ENCODE measurements at places on chromosomes 7 and 10. TPM values are rescaled to one million over a fixed set of nuclear protein-coding genes. Genes with fewer than 3 reads are reported as not detected.

- no peak for DNase-seq
These were observed 18.6 kb downstream of the ST7 start for GRCh38 chr7:116971869-116972268.

- DNase-seq: no peak
These were observed 895 bp downstream of the VSTM2A start for GRCh38 chr7:54543051-54543488.

KCNIP2 gene
- total RNA-seq: 2.5 TPM

DNA sequence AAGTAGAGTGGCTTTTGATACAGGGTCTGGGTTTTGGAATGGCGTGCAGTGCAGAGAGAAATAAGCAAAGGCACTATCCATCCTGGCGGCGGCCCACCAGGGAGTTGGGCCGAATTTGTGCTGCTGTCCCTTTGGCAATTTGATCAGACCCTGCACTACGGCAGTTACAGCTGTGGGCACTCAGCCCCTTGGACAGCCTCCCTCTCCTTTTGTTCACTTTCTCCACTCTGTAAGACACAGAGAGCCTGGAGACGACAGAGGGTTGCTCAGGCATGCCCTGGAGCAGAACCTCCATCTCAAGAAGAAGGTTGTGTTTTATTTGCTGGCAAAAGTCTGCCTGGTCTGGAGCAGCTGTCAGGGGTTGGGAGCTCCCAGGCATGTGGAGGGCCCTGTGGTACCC lies 55.8 kb downstream of the LHPP start:
- DNase-seq: no peak

DNA sequence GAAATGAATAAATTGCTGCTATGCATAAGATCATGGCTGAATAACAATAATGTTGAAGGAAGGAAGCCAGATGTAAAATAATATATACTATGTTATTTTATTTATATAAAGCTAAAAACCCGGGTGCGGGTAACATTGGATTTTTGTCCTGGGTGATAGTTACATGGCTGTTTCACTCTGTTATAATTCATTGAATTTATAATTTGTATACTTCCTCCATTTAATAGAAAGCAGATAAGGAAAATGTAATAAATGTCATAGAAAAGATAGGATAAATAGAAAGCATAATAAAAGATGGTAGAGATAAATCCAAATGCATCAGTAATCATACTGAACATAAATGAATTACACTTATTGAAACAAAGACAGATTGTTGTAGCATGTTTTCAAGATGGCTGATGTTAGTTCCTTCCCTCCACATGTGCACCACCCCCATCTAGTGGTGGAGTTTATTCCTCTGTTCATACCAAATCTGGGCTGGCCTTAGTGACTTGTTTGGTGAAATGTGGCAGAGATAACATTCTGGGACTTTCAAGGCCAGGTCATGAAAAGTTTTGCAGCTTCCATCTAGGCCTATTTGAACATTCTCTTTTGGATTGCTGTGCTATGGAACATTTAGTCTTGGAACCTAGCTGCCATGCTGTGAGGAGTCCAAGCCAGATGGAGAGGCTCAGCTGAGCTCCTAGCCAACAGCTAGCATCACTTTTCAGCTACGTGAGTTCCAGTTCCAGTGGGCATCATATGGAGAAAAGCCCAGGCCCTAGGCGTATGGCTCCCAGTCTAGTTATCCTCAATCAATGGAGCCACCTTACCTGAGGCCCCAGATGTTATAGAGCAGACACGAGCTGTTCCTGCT lies 46.9 kb downstream of the AHCYL2 start:
- peak; percentile 30 for DNase-seq

PTPRE gene
- 25.1 TPM for total RNA-seq

CEP55 gene
- 1.3 TPM for total RNA-seq

PNLIP gene
- total RNA-seq: 5.4 TPM

DNA sequence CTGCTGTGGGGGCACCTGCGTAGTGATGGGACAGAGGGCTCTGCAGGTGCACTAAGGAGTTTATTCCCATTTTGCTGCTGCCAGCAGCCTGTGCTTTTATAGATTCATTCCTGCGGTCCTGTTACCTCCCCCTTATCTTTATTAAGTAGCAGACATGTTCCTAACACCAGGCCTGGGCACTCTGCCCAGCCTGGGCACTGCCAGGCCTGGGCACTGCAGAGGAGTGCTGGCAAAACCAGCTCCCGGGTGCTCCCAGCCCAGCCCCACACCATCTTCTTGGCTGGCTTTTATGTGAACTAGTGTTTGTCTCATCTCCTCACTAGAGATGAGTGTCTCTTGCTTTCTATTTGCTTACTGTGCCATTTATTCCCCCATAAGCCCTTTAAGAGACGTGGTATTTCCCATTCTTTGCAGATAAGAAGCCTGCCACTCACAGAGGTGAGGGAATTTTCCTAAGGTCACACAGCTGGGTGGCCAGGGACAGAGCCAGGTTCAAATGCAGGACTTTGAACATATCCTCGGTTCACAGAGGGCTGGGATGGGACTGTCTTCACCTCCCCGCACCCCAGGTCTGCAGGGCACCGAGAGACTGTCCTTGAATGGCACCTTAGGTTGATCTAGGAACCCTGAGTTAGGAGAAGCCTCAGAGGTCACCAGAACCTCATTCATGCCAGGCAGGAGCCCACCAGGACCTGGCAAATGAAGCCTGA lies 14.6 kb upstream of the DRGX start:
- DNase-seq: peak; percentile 41

PON1 gene
- 8.9 TPM for total RNA-seq

GRCh38 chr7:82410461-82410860 lies 33.1 kb downstream of the CACNA2D1 start:
- no peak for DNase-seq

DNA sequence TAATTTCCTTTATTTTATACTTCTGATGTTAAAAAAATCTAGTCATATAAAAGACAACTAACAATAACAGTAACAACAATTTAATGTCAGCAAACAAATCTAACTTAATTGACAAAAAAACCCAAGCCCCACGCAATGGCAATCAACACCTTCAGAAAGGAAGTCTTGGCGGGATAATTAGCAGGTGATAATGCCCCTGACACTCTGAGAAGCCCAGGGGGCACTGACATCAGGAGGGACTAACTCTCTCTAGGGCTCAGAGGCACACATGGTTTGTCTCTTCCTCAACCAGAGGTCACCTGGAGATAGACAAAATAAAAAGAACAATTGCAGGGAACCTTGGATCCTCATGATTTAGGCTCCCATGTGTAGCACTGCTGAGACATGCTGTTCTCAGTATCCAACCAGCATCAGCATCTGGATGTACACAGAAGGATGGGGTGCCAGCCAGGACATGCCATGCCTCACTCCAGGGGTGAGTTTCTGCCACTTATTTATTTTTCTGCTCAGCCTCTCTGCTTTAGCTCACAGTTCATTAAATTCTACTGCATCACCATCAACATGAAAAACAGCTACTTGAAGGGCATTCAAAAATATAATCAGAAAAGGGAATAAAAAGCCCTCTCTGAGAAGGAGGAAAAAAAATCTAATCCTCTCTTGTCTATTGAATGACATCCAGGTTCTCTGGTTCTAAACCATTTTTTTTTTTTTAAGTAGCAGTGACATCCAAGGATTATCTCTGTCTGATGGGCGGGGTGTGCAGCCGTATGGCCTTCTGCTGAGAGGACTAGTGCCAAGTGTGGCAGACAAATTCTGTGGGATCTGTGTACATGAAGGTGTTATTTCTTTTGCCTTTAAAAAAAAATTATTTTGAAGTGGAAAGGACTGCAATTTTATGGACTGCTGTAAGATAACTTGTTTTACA lies 96.3 kb downstream of the ATXN7L1 start:
- DNase-seq: no peak

GRCh38 chr10:48454302-48455054 lies 148.0 kb downstream of the MAPK8 start:
- DNase-seq: no peak

DNA sequence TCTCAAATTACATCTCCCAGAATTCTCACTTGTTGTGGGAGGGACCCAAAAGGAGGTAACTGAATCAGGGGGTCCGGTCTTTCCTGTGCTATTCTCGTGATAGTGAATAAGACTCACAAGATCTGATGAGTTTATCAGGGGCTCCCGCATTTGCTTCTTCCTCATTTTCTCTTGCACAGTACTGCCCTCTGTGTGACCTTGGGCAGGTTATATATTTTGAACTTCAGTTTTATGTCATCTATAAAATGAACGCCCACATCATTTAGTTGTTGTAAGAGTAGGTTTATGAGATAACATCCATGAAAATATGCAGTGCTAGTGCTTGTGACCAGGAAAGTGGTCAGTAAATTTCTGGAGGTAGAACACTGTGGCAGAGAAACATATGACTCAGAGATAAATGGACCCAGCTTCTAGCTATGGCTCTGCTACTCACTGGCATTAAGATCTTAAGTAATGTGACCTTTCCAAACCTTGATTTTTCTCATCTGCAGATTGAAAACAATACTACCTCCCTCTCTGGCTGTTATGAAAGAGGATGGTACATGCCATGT lies 44.3 kb downstream of the SCRN1 start:
- DNase-seq: no peak

FFAR4 gene
- total RNA-seq: 6.1 TPM

- DNase-seq: peak; percentile 17
These were observed 1.8 kb downstream of the A1CF start for GRCh38 chr10:50883629-50884028.

OR6V1 gene
- not detected for total RNA-seq

DNA sequence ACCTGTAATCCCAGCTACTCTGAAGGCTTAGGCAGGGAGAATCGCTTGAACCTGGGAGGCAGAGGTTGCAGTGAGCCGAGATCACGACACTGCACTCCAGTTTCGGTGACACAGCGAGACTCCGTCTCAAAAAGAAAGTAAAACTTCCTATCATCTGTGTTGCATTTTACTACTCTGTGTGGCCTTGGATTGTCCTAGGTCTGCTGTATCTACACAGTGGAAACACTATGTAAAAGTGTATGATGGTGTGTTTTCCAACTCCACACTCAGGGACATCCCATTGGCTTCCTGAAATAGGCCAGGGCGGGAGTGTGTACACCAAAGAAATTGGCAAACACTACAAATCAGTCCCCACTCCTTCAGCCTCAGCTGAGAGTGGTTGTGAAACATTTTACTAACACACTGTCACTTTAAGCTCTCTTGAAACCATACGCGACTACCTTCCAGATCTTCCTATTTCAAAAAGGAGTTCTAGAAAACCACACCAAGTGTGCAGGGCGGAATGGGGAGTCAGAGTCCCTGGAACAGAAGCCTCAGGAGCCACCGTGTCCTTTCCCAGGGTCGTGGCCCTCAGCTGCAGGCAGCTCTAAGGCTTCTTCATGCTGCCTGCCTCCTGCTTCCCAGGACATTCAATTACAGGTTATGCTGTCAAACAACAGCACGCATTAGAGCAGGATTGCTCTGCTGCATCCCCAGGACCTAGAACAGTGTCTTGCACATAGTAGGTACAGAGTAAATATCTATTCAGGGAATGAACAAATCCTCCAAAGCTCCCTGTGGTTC lies 275.4 kb downstream of the PARD3 start:
- no peak for DNase-seq

DNA sequence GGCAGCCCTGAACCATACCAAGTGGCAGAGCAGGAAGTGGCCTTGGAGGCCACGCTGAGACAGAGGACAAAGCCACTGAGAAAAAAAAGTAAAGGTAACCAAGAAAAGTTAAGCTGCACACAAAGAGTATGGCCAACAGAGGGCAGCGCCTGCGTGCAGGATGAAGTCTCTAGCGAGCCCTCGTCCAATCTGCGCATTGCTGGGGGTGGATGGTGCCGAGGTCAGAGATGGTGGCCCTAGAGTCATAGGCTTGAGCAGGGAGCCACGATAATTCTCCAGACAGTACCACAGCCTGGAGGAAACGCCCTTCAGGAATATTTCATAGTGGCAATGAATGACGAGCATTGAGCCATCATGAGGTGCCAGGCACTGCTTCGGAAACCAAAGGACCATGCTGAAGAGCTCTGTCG lies 9.7 kb downstream of the ATP6V0E2 start:
- DNase-seq: peak; percentile 63

DNA sequence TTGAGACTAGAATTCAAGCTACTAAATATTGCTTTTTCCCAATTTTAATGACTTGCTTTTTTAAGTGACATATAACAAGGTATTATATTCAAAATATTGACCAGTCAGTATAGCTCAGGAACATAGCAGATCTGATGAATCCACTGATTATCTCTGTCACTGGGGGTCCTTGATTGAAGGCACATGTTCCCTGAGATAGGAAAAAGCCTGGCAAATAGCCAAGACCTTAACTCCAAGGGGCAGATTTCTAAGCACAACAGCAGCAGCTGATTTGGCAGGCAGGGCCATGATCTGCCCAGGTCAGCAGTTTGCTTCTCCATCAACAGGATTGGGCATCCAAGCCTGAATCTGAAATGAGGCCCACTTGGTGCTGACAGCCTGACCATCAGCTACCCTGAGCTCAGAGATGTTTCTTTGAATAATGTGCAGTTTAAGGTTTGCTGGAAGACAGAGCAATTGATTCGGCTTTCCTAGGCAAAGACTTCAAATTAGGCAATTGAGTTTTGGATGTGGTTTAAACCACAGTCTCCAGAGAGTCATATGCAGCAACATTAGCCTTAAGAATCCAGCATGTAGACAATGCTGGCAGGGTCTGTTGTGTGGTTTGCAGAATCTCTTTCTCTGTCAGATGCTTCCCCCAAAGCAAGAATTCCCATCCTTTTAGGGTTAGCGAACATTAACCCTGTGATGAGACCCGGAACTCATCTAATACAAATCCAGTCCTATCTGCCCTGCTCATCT lies 352.6 kb downstream of the ADRA2A start:
- DNase-seq: no peak

NEBL gene
- total RNA-seq: 15.0 TPM

DNA sequence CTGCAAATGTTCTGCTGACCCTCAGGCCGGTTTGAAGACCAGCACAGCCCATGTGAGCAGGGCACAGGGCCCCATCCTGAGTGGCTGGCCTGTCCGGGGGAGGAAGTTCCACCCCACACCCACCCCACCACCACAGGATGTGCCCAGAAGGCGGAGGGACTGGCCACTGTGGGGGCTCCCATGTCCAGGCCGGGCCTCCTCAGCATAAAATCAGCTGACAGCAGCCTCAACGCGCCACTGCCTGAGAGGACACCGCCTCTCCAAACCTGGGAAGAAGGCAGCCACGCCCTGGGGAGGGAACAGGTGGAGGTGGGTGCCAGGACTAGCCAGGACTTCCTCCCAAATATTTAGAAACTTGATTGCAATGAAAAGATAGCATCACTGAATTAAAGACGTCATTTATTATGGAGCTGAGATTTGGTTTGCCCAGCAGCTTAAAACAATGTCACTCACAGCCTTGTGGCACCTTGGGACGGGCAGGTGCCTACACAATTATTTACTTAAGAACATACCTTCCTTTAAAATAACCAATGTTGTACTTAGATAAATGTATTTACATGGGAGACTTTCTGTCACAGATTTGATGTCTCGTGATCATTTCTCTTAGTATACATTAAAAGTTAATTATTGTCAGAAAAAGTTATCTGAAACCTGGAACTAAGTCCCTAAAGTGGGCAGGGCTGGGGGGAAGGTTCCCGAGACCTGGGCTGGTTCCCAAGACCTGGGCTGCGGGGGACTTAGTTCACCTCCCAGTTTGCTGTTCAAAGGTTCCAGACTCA lies 27.3 kb upstream of the FAM20C start:
- peak; percentile 30 for DNase-seq

- DNase-seq: no peak
These were observed 173.0 kb upstream of the LANCL2 start for GRCh38 chr7:55191926-55192692.
